HT1080 (cell line): ENCODE measurements at places on chromosomes 7 and 10.
A peak's percentile ranks its signal among the peaks of the same experiment; 100 is the strongest.

DNA sequence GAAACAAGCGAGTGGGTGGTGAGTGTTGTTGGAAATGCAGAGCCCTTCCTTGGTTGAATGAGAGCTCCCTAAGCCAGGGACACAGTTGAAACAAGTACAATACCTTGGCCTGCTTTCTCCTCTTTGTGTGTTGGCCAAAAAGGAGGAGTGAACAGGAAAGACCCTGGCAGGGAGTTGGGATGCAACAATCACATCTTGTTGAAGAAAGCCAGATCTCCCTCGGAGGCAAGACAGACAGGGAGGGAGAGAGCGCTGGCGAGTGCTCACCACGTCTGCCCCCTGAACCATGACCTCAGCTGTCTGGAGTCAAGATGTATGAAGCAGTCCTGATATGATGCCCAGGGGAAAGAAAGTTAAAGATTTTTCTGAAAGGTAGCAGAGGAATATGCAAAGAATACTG, 66.8 kb downstream of the ADAM12 start:
- DNase-seq, result no peak

DNA sequence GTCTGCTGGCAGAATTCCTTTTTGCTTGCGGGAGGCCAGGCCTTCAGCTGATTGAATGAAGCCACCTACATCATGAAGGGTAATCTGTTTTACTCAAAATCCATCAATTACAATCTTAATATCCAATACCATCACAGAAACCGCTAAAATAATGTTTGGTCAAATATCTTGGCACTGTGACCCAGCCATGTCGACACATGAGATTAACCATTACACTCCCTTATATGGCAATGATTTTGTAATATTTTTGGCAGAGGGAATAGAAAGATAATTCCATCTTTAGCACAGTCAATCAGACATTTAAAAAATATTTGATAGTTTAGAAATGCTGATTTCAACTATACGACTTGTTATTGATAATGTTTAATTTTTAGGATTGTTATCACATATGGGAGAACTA, 36.5 kb upstream of the SLC39A12 start:
- no peak for DNase-seq

GRCh38 chr7:2956076-2956475, 87.6 kb downstream of the CARD11 start:
- no peak for DNase-seq

DNA sequence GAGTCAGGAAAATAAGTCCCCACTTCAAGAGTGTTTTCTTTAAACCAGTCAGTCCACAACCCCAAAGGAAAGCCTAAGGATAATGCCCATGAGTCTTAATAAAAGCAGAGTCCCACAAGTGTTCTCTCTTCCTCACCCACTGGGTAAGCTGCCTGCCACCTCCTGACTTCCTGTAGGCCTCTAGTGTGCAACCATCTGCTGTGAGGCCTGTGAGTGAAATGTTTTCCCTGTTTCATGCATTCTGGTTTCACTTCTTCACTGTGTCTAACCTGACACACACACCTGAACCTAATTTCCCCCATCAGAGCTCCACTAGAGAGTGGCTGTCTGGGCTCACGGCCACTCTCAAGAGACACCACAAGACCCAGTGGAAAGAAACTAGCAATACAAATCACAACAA, 38.9 kb upstream of the GDF10 start:
- DNase-seq, result no peak

DNA sequence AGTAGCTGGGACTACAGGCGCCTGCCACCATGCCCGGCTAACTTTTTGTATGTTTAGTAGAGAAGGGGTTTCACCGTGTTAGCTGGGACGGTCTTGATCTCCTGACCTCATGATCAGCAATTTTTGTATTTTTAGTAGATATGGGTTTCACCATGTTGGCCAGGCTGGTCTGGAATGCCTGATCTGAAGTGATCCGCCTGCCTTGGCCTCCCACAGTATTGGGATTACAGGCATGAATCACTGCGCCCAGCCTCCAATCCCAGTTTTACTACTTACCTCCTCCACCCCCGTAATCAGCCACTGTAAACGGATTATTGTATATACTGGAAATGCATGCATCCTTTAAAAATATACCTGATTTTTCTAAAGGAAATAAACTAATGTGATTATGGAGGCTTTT, 35.1 kb upstream of the MTPN start:
- no peak for DNase-seq

GRCh38 chr7:98288064-98288823, 6.8 kb downstream of the BRI3 start:
- no peak for DNase-seq

GRCh38 chr7:120987683-120988590, 574 bp upstream of the CPED1 start:
- peak; percentile 86 for DNase-seq

DNA sequence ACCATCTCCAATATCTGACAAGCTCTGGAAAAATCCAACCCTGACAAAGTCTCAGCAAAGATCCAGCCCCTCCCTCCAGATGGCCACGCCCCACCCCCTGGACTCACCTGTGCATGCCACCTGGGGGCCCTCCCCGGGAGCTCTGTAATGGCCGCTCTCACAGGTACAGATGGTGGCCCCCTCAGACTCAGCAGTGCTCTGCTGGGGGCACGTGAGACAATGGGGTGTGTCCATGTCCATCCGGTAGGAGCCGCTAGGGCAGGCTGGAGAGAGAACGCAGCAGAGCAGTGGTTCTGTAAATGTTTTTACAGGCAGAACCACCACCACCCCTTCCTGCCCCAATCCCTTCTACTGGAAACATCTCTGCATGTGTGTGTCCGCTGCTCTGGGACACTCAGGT, 9.5 kb downstream of the EPHA1 start:
- DNase-seq, result no peak

GRCh38 chr7:34207810-34208209, 302.5 kb downstream of the BMPER start:
- DNase-seq, result no peak

DNA sequence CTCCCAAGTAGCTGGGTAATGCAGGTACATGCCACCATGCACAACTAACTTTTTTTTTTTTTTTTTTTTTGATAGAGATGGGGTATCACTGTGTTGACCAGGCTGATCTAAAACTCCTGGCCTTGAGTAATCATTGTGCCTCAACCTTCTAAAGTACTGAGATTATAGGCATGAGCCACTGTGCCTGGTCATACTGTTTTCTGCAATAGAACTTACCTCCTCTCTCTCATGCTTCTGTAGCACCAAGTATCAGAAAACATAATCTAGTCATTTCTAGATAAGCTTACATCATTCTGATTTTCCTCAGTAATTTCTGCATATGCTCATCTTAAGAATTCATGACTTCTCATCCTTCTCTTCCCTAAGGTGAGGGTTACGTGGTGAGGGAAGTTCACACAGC, 210.0 kb downstream of the IMMP2L start:
- DNase-seq, result no peak

DNA sequence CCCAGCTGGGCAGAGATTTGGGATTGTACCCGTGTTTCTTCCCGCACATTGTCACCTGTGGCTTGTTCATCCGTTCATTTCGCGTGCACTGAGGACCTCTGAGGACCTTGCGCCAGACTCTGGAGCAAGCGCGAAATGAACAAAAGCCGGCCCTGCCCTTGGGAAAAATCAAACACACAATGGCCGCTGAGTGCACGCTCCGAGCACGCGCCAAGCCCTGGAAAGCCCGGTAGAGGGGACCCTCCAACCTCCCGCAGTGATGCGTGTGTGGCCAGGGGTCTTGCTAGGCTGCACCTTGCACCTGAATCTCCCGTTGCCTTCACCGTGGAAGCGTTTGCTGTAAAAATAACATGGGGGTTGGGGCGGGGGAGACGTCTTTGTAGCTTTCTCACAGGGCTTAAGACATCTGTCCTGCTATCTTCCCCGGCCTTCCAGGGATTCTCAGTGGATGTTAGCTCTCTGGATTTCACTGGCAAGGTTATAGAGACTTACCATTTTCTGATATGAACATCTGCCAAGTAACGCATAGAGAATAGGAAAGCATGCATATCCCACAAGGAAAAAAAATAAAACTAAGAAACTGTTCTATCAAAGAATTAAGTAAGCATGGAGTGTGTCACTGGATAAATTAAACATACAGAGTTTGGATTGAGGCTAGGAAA, 37.3 kb downstream of the ZNF777 start:
- DNase-seq, result no peak

DNA sequence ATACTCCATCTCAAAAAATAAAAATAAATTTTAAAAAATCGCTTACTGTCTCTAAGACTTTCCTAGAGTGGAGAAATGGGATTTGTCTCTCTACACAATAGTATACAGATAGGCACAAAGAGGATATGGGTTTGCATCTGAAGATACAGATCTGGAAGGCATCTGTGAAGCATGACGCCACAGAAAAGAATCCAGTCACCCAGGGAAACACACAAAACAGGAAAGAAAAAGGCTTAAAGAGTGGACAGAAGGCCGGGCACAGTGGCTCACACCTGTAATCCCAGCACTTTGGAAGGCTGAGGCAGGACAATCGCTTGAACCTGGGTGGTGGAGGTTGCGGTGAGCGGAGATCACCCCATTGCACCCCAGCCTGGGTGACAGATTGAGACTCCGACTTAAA, 61.3 kb downstream of the SKIDA1 start:
- peak; percentile 16 for DNase-seq

DNA sequence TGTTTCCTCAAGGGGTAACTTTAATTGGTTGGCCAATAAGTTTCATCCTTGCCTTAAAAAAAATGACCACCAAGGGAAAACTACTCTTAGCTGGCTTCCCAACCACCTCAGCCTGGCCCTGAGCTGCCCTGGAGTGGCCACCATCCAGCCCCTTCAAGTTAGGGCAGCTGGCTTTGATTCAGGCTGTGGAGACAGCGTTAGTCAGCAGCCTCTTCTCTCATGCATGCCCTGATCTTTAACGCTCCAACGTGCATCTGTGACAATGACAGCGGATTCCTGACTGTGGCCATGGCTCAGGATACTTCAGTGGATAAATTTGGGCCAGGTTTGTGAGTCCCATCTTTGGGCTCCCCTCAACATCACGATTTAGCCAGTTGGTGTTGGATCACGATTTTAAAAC, 111.6 kb downstream of the RBM20 start:
- DNase-seq, result no peak

GRCh38 chr10:132110713-132111112, 45.0 kb downstream of the JAKMIP3 start:
- DNase-seq, result no peak

- DNase-seq, result no peak
Measured at GRCh38 chr7:73436031-73436929, 2.7 kb downstream of the FZD9 start.

- no peak for DNase-seq
Measured at GRCh38 chr7:76011442-76011861, 17.1 kb upstream of the TMEM120A start.

DNA sequence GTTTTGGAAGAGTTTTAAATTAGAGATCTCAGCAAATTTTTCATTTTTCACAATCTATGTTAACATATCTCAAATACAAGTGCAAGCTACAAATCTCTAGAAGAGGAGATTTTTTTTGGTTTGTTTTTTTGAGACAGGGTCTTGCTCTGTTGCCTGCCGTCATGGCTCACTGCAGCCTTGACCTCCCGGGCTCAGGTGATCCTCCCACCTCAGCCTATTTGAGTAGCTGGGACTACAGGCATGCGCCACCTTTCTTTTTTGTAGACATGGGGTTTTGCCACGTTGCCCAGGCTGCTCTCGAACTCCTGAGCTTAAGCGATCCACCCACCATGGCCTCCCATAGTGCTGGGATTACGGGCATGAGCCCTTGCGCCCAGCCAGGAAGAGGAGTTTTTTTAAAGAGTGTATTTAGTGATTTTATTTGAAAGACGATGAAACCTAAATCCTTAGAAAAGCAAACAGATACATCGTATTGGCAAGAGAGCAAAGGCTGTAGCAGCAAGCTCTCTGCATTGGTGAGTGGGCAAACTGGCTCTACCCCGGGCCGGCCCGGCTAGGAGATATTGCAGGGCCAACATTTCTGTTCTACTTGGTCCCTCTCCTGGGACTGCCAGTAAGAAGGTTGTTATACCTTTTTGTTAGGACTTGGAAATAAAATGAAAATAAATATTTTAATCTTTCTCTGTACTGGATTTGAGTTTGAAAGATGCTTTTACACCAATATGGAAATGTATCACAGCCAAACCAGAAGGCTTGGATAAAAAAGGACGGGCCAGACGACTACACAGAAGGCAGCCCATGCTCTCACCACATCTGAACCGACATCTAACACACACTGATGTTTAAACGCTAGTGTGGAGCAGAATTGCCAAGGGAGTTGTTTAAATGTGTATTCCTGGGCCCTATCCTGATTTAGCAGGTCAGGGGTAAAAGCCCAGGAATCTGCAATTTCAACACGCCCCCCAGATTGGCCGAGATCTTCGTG, 49.6 kb upstream of the RHEB start:
- DNase-seq, result no peak
